Cerebellum (tissue), 4 donors: ENCODE measurements at places on chromosomes 6 and 20. TPM values are rescaled to one million over a fixed set of nuclear protein-coding genes. Genes with fewer than 3 reads are reported as not detected.

- no peak for DNase-seq
Measured at GRCh38 chr6:41671376-41671775, 33.1 kb downstream of the MDFI start.

DNA sequence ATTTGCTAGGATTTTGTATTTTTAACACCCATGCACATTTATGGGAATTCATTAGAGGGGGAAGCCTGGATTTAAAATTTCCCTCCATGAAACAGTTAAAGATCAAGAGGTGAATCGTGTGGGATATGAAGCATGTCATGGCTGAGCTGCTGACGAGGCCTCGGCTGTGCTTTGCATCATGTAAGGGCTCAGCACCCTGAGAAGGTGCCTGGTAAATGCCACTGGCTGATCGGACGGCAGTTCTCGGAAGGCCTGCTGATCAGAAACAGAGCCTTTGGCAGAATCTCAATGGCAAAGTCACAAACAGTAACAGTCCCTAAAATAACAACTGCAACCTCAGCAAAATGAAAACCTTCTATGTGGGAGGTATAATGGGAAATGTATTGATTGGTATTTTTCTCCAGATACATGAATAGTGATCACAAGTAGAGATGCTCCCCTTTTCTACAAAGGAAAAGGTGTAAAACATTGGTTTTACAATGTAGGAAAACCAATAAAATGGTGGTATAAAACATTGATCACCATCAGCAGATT, 53.0 kb upstream of the FUCA2 start:
- DNase-seq: no peak

DNA sequence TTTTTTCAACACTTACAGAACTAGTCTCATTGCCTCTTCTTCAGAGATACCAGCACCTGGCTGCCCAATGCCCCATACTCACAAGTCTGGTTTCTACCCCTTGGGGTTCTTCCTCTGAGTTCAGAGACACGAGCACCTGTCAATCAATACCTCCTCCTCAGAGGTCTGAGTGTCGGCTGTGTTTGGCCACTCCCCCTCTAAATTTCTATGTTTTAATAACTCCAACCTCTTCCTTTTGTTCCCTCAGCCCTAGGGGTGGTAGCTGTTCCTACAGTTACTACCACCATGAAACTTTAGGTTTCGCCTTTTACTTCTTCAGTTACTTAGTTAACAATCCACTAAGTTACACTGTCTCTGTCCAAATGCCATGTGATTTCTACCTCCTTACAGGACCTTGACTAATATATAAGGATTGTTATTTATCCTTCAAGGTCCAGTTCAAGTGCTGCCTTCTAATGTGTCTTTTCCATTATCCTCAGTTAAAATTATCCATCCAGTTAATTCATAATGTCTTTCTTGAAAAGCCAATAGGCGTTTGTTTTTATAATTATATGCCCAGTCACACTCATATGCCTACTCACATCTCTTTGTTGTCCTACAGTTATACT, 14.6 kb upstream of the PHF20 start:
- DNase-seq: no peak

Gene C20orf204
- 3.8 TPM for total RNA-seq

GRCh38 chr6:30500421-30501355, 11.4 kb downstream of the HLA-E start:
- no peak for DNase-seq

- DNase-seq: no peak
Measured at GRCh38 chr6:111777357-111777756, 95.9 kb downstream of the FYN start.
